ENCODE measurements at places on chromosomes 7 and 10. TPM values are rescaled to one million over a fixed set of nuclear protein-coding genes. Genes with fewer than 3 reads are reported as not detected.

The STX1A gene
- total RNA-seq = 13.9 TPM

The GDF2 gene
- not detected for total RNA-seq

The CRPPA gene
- total RNA-seq = 4.5 TPM

The LFNG gene
- 79.8 TPM for total RNA-seq

The NME8 gene
- not detected for total RNA-seq

The CHAT gene
- not detected for total RNA-seq

The AKR1E2 gene
- 5.4 TPM for total RNA-seq

The GBF1 gene
- total RNA-seq = 22.4 TPM

The TEX36 gene
- total RNA-seq = not detected

The TPST1 gene
- 82.1 TPM for total RNA-seq

GRCh38 chr7:117937753-117938483 lies 64.7 kb upstream of the CTTNBP2 start:
- DNase-seq = peak; percentile 71

DNA sequence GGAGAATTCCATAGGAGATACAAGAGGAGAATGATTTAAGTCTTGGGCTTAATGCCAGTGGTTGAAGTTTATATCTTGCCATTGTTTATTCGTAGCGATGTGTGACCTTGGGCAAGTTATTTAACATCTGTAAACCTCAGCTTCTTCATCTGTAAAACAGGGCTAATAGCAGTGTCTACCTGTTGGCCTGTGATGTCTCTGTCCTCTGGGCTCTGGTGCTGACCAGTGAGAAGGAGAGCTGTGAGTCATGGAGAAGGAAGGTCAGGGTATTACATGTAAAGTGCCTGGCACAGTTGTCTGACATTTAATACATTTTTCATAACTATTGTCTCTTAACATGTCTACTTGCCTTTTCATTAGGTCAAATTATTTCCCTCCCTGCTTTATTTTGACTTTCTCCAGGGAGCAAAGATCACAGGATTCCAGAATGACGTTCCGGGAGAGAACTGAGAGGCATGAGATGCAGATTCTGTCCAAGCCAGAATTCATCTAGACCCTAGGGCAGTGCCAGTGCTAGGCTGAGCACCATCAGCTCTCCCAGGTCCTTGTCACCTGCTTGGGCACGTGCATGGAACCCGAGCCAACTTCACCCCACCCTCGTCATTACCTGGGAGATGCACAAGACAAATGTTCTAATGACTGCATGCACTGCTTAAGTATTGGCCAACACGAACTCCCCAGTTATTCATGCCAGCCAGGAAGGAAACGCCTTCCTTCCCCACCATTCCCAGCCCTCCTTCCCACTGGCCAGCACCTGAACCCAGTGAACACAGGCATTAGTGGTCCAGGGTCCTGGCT lies 187.9 kb downstream of the DPY19L1 start:
- DNase-seq = peak; percentile 45

- peak; percentile 50 for DNase-seq
Measured at GRCh38 chr10:91708174-91708861, 75.4 kb upstream of the PPP1R3C start.

GRCh38 chr7:146741911-146742310 lies 625.3 kb downstream of the CNTNAP2 start:
- no peak for DNase-seq

DNA sequence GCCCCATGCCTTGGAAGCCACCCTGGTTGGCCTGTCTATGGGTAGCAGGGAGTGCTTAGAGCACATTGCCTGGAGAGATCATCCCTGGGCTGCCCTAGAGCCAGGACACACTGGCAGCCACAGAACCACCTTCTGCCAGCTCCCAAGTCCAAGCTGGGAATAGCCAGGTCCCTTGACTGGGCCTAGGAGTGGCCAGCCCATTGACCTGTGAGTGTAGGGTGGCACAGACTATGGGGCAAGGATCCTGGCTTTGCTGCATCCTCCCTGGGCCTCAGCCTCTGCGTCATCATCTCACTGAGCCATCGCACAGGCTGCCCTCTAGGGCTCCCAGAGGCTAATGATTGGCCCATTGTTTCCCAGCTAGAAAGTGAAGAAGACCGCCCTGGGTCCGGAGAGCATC lies 7.0 kb downstream of the AQP1 start:
- DNase-seq = peak; percentile 26

DNA sequence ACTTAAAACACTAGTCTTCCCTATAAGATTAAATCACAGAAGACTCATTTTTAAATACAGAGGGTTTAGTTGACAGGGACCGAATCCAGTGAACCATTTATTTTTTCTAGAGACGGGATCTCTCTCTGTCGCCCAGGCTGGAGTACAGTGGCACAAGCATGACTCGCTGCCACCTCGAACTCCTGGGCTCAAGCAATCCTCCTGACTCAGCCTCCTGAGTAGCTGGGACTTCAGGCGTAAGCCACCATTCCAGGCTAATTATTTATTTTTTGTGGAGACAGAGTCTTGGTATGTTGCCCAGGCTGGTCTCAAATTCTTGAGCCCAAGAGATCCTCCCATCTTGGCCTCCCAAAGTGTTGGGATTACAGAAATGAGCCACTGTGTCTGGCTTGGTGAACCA lies 20.9 kb upstream of the LYZL1 start:
- no peak for DNase-seq

DNA sequence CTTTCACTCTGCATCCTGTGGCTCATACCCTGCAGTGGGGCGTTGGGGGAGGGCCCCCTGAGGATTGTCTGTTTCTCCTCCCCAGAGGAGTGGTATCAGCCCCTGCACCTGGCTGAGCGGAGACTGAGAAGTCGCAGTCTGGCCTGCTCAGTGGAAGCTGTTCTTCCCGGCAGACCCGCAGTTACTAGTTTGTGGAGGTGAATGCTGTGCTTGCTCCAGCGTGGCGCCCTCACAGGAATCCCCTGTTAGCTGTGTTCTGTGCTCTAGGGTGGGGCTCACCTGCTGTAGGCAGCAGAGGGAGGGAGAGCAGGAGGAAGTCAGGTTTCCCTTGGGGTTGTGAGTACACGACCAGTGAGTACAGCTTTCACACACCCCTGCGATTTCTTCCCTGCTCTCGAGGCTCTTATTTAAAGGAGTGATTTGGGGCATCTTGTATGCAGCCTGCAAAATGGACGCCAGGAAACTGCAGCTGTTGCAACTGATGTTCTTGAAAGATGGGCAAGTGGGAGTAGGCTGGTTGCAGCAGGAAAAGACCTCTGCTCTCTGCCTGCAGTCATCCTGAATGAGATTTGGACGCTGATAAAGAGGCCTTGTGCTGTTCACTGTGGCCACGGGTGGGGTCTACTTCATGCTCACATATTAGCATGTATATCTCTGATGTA lies 66.4 kb downstream of the HK1 start:
- no peak for DNase-seq

DNA sequence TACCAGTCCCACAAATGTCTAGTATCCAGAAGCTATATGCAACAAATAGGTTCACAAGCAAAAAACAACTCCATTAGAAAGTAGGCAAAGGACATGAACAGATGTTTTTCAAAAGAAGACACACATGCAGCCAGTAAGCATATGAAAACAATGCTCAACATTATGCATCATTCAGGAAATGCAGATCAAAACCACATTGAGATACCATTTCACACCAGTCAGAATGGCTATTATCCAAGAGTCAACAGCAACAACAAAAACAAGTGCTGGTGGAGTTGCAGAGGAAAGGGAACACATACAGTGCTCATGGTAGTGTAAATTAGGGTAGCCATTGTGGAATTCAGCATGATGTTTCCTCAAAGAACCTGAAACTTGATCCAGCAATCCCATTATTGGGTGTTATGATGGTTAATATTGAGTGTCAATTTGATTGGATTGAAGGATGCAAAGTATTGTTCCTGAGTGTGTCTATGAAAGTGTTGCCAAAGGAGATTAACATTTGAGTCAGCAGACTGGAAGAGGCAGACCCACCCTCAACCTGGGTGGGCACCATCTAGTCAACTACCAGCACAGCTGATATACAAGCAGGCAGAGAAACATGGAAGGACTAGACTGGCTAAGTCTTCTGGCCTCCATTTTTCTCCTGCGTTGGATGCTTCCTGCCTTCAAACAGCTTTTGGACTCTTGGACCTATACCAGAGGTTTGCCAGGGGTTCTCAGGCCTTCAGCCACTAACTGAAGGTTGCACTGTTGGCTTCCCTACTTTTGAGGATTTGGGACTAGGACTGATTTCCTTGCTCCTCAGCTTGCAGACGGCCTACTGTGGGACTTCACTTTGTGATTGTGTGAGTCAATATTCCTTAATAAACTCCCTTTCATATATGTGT lies 218.4 kb upstream of the SEMA3D start:
- no peak for DNase-seq

DNA sequence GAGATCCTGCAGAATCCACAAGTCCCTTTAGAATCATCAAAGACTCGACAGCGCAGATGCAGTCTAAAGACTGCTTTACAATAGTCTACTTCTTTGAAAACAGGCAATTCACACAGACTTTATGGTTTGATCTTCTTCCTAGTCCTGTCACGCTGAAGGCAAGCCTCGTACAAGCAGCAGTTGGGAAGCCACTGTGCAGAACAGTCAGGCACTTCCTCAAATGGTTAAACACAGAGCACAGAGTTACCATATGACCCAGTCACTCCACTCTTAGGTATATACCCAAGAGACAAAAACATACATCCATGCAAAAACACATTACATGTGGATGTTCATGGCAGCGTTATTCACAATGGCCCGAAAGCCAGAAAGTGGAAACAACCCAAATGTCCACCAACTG lies 41.4 kb downstream of the LRRC20 start:
- no peak for DNase-seq

DNA sequence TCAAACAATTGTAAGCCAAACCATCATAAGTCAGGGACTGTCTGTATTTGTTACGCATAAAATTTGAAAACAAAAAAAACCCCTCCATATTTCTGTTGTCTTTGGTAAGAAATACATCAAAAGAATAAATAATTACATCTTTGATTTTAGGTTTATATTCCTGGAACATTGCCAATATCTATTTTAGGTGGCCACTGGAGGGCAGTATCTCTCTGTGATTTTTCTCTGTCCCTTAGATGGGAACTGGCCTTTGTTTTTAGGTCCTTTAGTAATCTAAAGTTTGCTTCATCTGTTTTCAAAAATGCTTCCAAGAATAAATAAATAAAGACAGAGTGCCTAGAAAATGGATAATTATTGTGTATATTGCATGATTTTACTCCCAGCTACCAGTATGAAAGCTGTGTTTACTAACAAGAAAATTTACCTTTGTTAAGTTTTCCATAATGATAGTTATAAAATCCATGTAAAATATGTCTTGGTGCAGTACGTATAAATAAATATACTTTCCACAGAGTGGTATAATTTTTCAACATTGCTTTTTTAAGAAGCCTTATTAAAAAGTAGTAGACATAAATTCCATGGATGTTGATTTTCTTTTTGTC lies 64.2 kb downstream of the PHYHIPL start:
- peak; percentile 38 for DNase-seq

GRCh38 chr10:93126483-93127052 lies 52.9 kb downstream of the CYP26A1 start:
- no peak for DNase-seq

DNA sequence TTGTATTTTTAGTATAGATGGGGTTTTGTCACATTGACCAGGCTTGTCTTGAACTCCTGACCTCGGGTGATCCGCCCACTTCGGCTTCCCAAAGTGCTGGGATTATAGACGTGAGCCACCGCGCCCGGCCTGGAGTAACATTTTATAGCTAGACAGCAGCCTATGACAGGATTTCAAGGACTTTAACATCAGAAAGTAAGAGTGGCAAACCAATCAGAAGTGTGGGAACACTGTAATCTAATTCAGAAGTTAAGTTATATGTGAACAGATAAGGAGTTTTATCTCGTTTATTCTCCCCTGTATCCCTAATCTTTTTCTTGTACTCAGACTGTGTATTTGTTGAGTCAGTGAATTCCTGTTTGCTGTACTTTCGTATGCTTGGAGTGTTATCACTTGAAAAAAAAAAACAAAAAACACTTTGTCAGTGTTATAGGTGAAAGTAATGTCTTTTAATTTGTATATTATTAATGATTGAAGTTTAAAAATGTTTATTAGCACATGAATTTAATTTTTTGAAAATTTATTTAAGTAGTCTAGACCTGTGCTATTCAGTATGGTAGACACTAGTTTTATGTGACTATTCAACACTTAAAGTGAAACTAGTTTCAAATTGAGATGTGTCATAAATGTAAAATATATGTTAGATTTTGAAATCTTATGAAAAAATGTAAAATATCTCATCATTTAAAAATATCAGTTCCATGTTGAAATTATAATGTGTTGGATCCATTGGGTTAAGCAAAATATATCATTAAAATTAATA lies 38.6 kb downstream of the RSBN1L start:
- DNase-seq = no peak

GRCh38 chr7:137421366-137421765 lies 77.8 kb upstream of the PTN start:
- DNase-seq = no peak

All from renal cortical epithelial cell (primary cell).